Ureter (tissue), 1 donor: ENCODE measurements at places on chromosomes 2 and 18. TPM values are rescaled to one million over a fixed set of nuclear protein-coding genes. Genes with fewer than 3 reads are reported as not detected.

- no peak for DNase-seq
These were observed 113.7 kb downstream of the SRBD1 start for GRCh38 chr2:45497355-45497754.

DNA sequence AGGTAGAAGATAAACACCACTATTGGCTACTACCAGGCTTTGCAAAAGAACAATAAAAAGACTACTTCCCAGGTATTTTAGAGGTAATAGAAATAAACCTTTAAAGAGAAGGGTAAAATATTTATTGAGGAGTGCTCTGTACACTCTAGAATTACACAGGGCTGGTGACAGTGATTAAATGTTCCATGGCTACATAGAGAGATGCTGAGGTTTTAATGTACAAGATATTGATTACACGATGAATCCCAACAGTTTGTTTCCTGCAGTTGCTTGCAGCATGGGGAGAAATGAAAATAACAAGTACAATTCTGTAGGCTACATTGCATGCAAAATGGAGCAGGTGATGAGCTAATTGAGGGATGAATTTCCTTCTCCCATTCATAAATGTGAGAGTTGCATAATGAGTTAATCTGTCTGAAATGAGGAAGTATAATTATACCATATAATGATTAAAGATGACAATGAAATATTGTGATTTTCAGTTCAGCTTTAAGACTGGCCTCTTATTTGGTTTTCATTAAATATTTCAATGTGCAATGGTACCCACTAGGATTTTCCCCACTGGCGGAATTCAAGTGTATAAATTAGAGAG lies 266.1 kb downstream of the SOCS6 start:
- no peak for DNase-seq

RIT2 gene
- not detected for total RNA-seq

DNA sequence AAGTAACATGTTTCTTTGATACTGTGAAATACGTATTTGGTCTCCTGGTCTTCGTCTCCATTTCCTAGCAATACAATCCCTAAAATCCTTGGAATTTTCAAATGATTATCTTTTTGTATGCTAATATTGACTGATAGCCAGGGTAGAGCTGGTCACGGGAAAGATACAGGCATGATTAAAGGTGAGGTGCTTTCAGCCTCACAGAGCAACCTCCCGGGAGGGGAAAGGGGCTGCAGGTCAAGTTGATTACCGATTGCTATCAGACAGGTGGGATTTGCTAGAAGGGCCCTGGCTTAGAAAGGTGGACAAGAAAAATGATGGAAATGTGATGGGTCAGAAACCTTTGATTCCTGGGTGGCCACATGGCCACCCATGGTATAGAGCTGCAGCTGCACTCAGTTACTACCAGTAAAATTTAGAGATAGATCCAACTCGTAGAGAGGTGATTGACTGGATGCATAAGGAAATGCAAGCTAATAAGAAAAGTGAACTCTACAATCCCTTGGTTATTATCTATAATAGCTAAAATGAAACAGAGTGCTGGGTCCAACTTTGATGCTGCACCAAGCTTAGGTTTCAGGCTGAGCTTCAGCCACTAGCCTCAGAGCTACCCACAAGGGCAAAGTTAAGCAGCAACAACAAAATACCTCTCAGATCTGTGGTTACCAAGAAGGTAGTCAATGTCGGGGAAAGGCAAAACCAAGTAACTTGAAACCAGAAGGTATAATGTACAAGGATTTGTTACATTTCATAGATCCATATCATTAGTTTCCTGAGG lies 15.3 kb downstream of the YPEL5 start:
- no peak for DNase-seq

GRCh38 chr2:240223631-240224030 lies 83.2 kb upstream of the OTOS start:
- peak; percentile 30 for DNase-seq

TXNL1 gene
- total RNA-seq, result 66.1 TPM

- DNase-seq, result no peak
These were observed 263.5 kb upstream of the PXDN start for GRCh38 chr2:2007551-2008501.

DNA sequence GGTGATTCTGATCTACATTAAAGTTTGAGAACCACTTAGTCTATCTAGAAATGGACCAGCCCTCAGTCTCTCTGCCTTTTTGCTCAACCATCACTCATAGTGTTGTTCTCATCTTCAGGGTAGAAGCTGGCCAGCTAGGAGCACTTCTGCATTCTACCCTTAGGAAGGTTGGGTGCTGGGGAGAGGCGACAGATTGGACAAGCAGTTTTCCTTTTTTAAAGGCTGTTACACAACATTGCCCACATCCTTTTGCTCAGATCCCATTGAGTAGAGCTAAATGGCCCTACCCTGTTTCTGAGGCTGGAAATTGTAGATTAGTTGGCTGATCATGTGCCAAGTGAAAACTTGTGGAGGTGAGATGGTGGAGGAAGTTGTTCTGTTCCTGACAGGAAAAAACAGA lies 35.6 kb downstream of the OSBPL6 start:
- no peak for DNase-seq

GRCh38 chr2:52510432-52510831 lies 1257.2 kb upstream of the CHAC2 start:
- no peak for DNase-seq

RNF103 gene
- total RNA-seq, result 27.6 TPM

LHCGR gene
- total RNA-seq, result not detected

CCBE1 gene
- total RNA-seq, result 1.8 TPM

OR6B2 gene
- not detected for total RNA-seq

DNA sequence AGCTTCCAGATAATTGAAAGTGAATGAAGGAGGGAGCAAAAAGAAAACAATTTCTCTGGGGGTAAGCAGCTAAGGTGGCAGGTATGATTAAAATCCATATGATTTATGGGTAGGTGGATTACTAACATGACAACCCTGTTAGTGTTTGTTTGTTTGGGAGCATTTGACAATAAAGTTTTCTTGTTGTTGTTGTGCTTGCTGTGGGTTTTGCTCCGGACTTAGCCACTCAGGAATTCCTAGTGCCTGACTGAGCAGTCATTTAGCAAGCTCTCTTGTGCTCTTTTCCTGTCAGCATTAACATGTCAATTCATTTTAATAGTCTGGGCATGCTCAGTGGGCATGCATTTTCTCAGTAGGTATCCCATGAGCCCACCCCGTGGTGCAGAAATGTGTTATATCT lies 674.8 kb upstream of the ZEB2 start:
- no peak for DNase-seq

DNA sequence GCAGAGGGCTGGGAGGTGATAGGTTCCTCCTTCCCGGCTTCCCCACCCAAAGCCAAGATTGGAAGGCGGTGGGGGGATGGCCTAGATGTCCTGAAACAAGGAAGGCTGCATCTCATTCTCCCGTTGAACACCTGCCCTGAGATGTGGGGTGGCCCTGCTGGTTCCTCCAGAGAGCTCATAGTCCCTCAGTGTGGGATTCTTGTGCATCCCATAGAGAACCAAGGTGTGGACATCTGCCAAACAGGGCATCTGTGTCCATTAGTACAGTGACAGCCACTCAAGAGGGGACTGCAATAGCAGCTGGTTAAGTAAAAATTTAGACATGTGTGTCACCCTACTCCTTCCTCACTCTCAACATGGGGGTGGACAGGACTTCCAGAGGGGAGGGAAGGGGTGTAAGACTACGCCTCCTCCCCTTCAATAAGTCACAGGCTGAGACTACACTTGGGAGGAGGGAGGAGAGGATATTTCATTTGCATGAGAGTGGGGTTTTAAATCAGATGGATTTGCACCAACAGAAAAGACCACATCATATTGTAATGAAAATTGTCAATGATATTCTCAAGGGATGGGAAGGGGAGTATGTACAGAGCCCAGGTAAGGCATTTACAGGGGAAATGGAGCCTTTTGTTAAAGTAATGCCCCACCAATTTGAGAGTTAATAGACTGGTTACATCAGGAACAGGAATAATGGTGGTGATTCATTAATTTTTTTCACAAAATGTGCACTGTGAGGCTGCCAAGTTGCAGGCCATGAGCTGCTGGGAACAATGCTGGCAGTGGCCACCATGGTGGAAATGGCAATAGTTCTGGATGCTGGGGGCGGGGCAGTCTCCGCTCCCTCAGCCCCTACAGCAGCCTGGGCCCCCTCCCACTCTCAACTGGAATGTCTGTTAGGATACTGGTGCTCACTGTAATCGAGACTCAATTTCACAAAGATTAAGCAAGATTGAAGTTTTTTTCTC lies 80.6 kb downstream of the TEX51 start:
- no peak for DNase-seq

CRYGA gene
- not detected for total RNA-seq

DNA sequence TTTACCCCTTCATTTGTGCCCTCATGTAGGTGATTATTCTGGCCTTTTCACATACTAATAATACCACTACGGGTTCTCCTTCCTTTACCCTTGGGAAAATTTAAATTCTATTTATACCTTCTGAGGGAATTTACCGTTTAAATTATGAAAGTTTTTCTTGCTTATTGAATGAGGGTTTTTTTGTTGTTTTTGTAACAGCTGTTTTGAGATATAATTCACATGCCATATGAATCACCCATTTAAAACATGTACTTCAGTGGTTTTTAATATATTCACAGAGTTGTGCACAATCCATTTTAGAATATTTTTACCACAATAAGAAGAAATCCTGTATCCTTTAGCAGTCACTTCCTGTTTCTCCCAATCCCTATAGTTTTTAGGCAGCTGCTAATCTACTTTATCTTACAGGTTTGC lies 54.7 kb downstream of the EML4 start:
- DNase-seq, result no peak

TCF23 gene
- 0.42 TPM for total RNA-seq

DNA sequence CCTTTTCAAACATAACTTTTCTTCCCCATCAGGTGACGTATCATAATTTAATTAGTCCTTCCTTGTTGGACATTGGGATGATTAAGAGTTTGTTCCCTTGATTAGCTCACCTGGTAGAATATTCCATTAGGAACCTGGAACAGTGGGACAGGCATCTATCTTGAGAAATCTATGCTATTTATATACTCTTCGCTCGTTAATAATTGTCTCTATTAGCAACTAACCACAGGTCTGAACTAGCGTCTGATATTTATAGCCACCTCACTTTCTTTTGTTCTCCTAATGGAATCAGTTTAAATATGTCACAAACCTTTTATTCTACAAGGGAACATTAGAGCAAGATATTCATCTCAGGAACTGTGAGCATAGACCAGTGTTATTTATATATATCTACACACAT lies 79.8 kb downstream of the MAPK4 start:
- DNase-seq, result no peak

DNA sequence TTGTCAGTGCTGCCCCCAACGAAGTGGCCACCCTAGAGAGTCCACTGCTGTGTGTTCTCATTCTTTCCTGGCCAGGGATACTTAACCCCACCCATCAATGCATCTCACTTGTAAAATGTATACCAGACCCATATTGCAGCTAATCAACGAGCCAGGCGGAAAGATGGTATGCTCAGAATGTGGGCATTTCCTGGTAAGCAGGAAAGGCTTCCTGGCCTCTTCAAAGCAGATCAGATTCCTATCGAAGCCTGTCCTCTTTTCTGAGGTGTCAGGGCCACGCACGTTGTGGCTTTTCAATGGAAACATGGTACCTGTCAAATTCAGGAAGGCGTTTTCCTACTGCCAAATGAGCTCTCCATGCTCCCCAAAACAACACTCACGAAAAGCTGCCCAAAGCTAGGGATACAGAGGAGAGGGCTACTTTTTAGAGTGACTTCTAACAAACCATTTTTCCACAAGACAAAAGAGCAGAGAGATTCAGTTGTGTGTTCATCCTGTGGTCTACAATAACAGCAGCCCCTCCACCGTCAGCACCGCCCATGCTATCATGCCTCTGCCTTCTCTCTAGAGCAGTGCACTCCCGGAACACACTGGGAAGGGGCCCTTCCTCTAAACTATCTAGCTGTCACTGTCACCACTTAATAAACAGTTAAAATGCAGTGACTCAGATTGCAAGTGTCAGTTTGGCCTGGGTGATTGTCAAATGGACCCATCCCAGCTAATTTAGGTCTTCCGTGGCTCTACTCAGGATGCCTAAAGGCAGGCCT lies 535.1 kb downstream of the RNF144A start:
- no peak for DNase-seq

SATB2 gene
- total RNA-seq, result 2.7 TPM

DNA sequence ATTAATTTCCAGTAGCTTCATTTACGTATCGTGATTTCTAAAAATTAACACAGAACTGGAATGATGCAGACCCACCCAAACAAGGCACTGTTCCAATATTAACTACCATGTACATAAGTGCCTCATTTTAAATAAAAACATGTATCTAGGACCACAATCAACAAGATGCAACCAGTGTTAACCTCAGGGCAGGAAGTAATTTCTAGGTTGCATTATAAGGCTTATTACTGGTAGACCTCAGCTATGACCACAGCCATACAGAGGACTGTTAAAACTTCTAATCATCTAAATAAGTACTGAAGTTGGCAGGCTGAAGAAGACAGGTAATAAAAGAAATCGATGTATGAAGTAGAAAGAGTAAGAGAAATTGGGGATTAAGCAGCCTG lies 262.9 kb downstream of the HDAC4 start:
- DNase-seq, result no peak

TNFRSF11A gene
- total RNA-seq, result 6.5 TPM

- no peak for DNase-seq
These were observed 80.4 kb upstream of the CCBE1 start for GRCh38 chr18:59777636-59778035.

PARD3B gene
- 31.4 TPM for total RNA-seq

DNA sequence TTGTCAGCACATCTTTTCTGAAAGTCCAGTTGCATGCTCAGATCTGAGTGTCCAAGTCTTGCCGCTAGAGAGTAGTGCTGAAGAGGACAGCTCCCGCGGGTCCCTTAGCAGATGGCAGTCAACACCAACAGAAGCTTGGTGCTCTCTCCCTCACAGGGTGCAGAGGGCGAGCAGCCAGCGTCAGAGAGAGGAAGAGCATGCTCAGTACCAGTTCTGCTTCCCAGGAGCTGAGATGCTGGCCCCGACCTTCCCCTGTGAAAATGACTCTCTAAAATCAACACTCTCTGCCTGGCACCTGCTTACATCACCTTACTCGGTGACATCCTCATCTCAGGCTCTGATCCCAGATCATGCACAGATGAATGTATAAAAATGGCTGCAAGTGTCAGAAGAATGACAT lies 86.0 kb upstream of the TWIST2 start:
- DNase-seq, result no peak

GRCh38 chr18:79915161-79916127 lies 36.0 kb downstream of the SLC66A2 start:
- no peak for DNase-seq
